ENCODE measurements at places on chromosomes 4 and X. TPM values are rescaled to one million over a fixed set of nuclear protein-coding genes. Genes with fewer than 3 reads are reported as not detected.

GYPE gene
- 1.00 TPM for total RNA-seq

GPR34 gene
- total RNA-seq: 16.9 TPM

GRCh38 chrX:10233696-10234095 is 76.9 kb downstream of the CLCN4 start:
- DNase-seq: no peak

DNA sequence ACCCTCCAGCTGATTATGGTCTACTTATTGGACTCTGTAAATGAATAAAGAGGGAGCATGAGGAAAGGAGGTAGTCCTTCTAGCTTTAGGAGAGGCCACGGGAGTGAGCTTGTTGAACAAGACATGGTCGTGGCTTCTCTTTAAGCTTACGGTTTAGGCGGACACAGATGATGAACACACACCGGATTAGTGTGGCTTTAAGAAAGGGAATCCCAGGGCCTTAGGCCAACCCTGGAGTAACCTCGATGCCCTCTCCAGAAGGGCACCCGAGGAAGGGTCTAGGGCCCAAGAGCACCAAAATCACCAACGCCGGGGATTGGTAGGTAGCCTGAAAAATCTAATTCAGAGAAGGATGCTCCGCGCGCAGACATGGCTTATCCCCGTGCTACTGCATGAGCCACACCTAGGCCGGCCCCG is 39.4 kb downstream of the ERVMER34-1 start:
- no peak for DNase-seq

- no peak for DNase-seq
Measured at GRCh38 chr4:143511906-143512305, 1.6 kb upstream of the SMARCA5 start.

DNA sequence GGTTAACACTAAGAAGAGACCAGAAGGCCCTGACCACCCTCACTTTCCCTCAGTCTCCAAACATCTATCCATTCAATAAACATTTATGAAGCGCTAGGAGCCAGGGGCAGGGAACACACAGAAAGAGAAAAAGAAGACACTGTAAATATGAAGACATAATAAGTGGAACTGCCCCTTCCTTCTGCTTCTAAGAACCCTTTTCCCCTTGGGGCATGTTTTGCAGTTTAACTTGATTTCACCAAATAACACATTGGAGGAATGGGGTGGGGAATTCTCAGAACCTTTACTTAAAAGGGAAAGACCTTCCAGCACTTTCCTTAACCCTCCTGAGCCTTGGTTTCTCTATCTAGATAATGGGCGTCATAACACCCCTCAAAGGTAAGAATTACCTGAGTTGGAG is 42.3 kb downstream of the RBM47 start:
- no peak for DNase-seq

DNA sequence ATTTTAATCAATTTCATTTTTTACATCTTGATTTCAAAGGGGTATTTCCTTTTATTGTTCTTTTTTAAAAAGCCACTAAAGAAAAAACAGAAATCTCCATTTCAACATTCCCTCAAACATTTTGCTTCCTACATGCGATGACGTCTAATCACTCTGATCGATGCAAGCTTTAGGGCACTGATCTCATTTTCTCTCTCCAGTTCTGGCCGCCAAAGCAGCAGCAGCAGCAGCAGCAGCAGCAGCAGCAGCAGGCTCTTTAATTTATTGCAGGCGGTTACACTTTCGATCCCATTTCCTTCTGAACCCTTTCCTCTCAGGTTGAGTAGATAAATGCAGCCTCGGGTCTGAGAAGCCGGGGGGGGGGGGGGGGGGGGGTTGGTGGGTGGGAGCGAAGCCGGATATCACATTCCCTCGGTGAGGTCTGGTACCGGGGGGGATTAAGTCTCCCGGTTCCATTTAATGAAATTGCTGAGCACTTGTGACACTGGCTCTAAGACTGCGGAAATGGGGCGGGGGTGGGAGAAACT is 3.4 kb upstream of the PCDH7 start:
- DNase-seq: no peak

DNA sequence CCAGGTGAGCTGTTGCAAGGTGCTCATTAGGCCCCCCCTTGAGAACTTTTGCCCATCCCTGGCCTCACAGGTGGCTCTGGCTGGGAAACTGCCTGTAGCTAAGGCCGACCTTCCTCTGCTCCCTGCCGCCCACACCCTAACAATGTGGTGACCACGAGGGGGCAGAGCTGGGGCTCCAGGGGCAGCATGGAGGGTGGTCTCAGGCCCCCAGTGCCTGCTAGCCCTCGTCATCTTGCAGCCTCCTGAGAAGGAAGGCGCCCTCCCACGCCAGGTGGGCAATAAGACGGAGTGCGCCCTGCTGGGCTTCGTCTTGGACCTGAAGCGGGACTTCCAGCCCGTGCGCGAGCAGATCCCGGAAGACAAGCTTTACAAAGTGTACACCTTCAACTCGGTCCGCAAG is 32.4 kb downstream of the ATP2B3 start:
- DNase-seq: no peak

Data from posterior vena cava (tissue), 2 donors.